Karpas-422 (cell line): ENCODE measurements at places on chromosomes 1 and 21.

DNA sequence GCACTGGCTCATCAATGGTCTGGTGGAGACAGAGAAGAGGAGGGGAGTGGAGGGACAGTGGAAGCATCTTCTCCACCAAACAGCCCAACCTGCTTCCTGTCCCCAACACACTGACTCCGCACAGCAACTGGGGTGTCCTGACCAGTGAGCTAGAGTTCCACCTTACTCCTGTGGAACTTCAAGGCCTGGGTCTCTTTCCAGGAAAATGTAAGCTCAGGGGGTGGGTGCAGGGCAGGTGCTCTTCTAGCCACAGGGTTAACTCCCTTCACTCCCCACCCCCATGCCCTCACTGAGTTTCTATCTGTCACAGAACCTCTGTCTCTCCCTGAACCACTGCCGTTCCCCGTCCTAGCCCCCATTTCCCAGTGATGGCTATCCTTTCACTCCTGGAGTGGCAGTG lies 876 bp downstream of the MOB3C start:
- DNase-seq, result no peak

GRCh38 chr1:38745476-38746401 lies 113.8 kb downstream of the RRAGC start:
- DNase-seq, result no peak

GRCh38 chr1:19786988-19787423 lies 12.7 kb downstream of the TMCO4 start:
- DNase-seq, result no peak

- DNase-seq, result no peak
Measured at GRCh38 chr1:233372218-233373120, 44.9 kb downstream of the MAP3K21 start.

GRCh38 chr21:34583926-34584563 lies 30.9 kb downstream of the RCAN1 start:
- DNase-seq, result no peak

DNA sequence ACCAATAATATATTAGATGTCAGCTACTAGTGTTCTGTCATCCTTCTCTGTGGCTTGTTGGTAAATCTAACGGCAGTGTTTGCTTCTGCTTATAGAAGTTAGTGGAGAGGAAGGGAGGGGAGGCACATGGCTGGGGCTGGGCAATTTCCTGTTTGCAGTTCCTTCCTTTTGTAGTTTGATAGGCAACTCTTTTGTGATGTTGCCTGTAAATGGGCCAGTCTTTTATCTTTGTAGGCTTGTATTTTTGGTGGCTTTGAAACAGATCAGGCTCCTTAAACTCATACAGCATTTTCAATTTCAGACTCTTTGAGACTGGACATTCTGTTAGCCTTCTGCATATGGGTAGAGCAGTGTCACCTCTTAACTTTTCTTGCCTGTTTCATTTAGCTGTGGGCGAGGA lies 48.1 kb downstream of the CDC14A start:
- peak; percentile 55 for DNase-seq

DNA sequence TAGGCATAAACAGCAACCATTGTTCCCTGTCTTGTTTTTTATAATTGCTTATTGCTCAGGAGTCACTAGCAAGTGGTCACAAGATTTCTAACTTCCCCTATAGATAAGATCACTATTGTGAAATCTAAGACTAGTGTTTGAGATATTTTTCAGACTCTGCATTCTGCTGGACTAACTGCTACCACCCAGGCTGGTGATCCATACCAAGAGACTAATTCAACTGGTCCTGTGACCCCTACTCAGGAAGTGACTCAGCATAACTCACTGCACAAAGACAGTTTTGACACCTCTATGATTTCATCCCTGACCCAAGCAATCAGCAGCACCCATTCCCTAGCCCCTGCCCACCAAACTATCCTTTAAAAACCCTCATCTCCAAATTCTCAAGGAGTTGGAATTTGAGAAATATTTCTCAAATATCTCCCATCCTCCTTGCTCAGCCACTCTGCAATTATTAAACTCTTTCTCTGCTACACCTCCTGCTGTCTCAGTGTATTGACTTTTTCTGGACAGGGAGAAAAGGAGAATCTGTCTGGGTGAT lies 52.7 kb downstream of the TRIM33 start:
- no peak for DNase-seq

DNA sequence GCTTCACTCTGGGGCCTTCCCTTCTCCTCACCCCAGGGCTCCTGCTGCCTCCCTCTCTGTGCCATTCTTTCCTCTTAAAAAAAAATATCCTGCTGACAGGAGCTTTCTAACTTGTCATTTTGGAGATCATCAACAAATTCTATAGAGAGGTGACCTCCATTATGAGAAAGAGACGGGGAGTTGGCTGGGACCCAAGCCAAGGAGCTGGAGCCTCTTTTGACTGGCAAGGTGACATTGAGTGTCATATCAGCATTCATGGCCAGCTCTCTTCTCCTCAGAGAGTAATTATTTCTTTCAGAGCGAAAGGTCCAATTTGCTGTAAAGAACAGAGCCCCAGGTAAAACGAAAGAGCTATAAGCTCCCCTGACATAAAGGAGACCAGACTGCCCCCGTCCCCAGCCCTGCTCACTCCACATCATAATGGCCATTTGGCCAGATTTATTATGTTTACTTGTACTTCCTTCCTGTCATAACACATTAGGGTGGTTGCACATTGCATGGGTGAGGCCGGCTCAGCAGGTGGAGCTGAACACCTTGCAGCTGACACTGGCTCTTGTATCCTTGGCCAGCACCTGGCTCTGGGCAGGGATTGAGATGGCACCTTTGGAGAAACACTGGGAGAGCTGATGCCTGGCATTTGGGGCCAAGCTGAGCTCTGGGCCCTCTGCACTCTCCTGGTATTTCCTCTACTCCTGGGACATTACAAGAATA lies 404.0 kb upstream of the VAMP3 start:
- peak; percentile 53 for DNase-seq

DNA sequence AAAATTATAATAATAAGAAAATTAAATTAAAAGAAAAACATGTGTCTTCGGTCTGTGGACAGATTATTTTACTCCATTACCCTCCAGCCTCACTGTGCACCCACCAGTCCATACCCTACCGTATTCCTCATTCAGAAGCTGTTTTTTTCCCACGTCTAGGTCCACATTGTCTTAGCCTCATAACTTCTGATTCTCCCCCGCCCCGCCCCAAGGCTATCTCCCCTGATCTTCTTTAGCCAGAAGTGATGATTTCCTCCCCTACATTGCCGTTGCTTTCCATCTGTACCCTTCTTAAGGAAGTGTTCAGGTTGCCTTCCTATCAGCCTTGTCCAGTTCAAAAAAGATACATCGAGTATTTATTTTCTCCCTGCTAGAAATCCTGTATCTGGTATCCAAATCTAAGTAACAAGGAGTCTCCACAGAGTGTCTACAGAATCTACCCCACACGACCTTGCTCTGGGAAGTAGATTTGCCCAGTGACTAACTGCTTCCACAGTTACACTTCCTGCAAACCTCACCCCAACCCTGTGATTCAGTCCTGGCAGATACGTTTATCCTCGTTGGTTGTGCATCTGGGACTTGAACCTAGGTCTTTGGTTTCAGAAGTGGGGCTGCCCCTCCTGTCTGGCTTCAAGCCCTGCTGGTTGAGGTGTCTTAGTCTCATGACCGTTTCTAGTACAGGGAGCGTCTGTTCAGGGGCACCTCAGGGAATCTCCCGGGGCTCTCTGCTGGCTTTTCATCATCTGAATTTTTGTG lies 470.2 kb downstream of the CAMTA1 start:
- DNase-seq, result no peak

- no peak for DNase-seq
Measured at GRCh38 chr1:242016479-242016878, 17.6 kb upstream of the MAP1LC3C start.

DNA sequence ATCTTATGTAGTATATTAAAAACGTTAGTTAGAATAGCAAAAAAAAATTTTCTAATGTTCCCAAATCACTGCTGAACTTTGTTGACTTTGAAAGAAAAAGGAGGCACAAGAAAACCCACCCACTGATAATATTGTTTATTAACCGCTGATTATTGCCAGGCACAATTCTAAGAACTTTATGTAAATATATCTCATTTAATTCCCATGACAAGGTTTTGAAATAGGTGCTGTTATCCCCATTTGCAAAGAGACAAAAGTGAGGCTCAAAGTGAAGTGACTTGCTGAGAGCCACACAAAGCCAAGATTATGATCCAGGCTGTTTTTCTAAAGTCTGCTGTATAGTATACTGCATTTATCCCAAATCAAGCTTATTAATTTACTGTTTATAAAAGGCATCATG lies 56.4 kb downstream of the SASS6 start:
- no peak for DNase-seq

GRCh38 chr1:169346036-169346589 lies 21.5 kb downstream of the NME7 start:
- DNase-seq, result no peak

- DNase-seq, result no peak
Measured at GRCh38 chr1:151860504-151861187, 7.1 kb upstream of the THEM5 start.

DNA sequence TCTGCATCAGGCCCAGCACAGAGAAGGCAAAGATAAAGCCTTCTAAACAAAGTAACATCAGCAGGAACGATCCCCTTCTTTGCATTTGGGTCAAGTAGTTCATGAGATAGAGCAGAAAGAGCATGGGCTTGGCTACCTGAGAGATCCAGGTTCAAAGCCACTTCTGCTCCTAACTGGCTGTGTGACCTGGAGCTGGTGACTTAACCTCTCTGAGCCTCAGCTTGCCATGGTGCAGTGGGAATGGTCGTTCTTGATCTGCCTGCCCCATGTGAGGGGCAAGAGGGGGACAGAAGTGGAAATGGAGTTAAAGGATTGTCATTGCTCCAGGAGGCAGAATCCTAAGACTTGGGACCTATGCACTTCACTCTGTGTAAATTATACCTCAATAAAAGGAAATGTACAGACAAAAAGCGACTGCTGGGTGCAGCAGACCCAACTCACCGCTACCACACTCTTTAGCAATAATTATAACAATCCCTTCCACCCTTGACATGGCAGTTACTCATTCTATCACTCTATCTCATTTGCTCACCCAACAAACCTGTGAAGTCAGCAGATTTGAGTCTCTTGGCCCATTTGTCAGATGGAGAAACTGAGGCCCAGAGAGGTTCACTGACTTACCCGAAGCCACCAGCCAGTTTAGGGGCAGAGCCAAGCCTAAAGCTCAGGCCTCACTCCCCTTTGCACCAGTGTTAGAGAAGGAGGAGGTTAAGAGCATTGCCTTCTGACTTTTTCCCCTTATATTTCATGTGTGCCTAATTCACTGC lies 1.5 kb upstream of the MATN1 start:
- DNase-seq, result no peak

GRCh38 chr1:117633068-117633345 lies 27.2 kb downstream of the TENT5C start:
- no peak for DNase-seq
